ENCODE measurements at places on chromosomes 11 and 22.

DNA sequence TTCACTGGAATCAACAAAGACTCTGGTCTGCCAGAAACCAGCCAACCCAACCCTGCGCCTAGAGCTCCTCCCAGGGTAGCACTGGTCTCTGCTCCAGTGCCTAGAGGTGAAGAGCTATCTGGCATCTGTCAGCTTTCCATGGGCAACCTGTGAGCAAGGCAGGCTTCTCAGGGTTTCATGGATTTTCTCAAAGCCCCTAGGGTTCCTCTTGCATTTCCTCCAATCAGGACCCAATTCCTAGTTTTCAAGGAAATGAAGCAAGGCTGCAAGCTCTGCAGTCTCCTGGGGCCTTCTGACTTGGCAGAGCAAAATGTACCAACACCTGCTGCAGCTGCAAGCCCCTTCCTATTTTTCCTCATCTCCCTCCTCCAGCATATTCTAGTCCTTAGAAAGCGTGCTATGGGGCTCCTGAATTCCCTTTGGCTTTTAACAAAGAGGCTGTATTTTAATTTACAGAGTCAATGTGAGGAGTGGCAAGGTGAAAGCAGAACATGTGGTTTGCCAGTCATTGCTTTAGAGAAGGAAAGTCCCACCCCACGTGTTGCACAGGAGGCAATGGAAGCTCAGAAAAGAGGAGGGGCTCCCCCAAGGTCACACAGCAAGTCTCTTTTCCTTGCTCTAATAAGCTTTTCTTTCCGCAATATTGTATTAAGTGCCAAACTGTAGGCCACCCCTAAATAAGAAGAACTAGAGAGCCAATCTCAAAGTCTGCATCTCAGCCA is 33.0 kb upstream of the RIC3 start:
- no peak for DNase-seq

- DNase-seq = no peak
Measured at GRCh38 chr11:61120706-61121191, 18.5 kb downstream of the CD5 start.

- DNase-seq = no peak
Measured at GRCh38 chr11:30017445-30017895, 640 bp upstream of the KCNA4 start.

DNA sequence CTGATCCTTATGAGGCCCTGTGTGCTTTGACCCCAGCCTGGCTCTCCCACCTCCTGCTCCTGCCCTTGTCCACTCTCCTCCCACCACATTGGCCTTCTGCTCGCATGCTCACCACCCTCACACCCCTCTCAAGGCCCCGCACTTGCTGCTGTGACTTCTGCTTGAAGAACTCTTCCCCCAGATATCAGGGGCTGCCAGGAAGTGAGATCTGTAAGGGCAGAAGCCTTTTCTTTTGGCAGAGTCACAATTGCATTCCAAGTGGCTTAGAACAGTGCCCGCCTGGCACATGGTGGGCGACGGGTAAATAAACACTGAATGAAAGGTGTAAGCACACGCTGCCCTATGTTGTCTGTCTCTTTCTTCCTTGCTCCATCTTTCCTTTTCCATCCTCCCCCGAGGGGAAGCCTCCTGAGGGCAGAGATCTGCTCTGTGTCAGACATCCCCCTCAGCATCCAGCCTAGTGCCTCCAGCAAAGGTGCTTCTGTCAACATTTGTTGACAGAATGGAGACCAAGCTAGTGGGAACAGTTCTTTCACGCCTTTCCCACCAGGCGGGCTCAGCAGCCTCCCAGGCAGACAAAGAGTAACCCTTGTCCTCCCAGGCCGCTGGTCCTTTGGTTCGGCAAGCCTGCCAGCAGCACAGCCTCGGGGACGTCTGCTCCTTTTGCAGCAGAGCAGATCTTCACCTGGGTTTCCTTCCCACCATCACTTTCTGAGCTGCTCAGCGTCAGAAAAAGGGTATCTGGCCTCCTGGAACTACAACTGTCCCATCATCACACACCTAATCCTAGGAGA is 10.0 kb upstream of the PEX26 start:
- no peak for DNase-seq

- DNase-seq = no peak
Measured at GRCh38 chr11:102307727-102308038, 9.6 kb upstream of the BIRC3 start.

GRCh38 chr22:17580441-17581031 is 17.2 kb downstream of the SLC25A18 start:
- no peak for DNase-seq

DNA sequence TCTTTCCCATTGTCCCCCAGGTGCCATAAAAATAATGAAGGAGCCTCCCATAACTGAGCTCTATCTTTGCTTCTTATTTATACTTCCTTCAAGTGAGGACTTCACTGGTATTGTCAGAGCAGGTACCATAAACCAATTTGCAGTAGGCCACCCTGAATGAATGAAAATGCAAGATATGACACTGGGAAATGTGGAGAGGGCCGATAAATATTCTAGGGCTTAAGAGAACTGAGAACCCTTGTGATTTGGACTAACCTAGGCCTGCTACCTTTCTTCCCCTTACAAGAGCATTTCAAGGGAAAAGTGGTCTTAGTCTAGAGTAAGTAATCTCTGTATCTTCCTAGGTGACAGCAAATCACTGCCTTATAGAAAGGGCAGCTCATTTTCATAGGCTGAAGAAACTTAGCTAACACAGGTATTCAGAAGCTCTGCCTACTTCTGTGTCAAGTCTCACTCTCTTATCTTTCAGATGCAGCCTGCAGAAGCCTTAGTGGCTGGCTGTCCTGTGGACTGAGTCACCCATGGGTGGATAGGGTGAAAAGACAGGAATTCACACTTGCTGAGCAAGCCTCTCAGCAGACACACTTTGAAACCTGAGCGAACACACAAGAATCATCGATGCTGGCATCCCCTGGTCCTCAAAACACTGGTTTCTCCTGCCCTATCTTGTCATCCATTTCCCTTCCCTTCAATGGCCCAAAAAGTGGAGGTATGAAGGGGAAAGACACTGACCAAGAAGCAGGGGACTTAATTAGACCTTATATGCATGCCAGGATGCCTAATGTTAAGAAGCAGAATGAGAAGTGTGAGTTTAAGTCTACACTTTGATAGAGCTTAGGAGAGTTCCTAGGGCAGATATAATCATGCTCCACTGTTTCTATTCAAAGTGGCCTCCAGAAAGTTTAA is 15.2 kb downstream of the NRIP3 start:
- DNase-seq = no peak

DNA sequence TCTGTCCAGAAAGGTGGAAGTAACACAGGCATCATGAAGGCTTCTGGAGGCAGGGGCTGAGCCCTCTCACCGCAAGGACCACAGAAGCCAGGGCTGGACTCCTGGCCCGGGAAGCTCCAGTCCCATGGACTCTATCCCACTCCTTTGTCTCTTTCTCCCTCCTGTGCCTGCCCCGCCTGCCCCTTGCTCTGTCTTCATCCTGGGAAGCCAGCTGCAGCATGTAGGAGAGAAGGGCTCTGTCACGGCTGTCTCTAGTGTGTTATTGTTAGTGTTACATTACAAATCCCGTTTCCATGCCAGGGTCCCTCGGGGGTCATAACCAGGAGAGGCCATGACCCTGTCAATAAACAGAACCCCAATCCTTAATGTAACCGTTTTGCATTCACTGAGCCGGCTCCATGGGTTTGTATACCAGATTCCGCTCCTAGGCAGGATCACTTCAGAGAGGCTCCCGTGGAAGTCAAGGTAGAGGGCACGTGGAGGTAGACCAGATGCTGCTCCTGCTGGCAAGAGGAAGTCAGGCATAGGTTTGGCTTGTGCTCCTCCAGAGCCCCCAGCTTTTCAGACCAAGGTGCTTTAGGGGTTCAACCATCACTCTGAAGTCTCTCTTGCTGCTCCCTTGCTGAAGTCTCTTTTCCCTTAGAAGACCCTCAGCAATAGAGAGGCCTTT is 293.2 kb downstream of the ETS1 start:
- DNase-seq = peak; percentile 53

DNA sequence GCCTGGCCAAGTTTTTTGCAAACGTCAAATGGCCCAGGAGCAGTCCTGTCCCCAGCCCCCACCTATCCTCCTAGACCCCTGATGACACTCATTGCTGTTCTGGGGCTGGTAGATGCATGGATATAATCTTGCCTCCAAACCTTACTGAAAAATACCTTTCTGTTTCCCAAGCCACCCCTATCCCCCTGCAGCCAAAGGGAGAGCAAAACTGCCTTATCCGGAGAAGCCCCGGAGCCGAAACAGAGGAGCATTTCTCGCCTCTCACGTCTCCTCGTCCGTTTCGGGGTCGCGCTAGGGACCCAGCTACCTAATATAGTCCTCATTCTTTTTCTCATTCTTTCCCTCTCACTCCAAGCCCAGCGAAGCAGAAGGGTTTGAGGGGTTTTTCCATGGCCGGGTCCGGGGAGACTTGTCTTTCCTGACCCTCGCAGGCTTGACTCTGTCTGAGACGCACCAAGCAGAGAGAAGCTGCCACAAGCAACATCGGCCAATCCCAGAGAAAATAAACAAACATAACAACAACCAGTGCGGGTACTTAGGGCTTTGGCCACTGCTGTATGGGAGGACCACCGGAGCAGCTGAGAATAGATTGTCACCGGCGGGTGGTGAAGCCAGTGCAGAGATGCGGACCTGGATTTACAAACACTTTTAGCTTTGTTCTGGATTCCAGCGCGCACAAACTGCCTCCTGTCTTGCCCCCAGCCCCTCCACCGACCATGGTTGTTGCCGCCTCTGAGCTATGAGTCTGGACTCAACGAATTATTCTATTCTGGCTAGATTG is 1.6 kb downstream of the BSX start:
- DNase-seq = peak; percentile 17

GRCh38 chr11:69674267-69674885 is 777 bp downstream of the LTO1 start:
- DNase-seq = peak; percentile 59

- DNase-seq = no peak
Measured at GRCh38 chr11:96045622-96046456, 121.9 kb upstream of the MTMR2 start.
